Left forelimb (tissue), 1 donor: ENCODE measurements at places on chromosomes 6 and 20.

- DNase-seq: no peak
Observed at GRCh38 chr20:40676491-40677269, 12.4 kb downstream of the MAFB start.

DNA sequence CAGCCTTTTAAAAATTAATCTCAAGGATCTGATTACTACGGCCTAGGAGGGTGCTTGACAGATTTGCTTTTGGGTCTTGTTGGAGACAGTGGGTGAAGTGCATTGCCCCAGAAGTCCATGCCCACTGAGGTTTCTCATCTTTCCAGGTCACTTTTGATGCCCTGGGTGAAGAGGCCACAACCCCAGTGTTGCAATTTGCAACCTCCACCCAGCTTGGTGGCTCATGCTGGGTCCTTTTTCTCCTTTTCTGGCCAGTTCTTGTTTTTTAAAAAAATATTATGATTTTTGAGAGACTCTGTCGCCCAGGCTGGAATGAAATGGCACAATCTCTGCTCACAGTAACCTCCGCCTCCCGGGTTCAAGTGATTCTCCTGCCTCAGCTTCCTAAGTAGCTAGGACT is 9.4 kb downstream of the STX11 start:
- DNase-seq: no peak

- peak; percentile 67 for DNase-seq
Observed at GRCh38 chr20:24778585-24779031, 170.5 kb upstream of the CST7 start.

GRCh38 chr6:91299544-91300491 is 712.9 kb upstream of the MAP3K7 start:
- no peak for DNase-seq

DNA sequence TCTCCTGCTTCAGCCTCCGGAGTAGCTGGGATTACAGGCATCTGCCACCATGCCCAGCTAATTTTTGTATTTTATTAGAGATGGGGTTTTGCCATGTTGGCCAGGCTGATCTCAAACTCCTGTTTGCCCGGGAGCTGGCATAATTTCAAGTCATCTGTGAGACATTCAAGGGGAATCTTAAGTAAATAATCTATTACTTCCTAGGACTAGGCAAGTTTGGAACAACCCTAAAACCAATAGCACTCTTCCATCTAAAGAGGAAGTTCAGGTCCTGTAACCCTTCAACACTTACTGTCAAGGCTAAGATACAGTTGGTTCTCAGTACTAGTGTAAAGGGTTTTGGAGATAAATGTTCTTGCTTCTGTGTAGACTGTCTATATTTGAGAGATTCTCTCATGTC is 267.8 kb upstream of the IRAK1BP1 start:
- DNase-seq: no peak

GRCh38 chr6:105814745-105815536 is 271.2 kb upstream of the PRDM1 start:
- DNase-seq: no peak

- DNase-seq: no peak
Observed at GRCh38 chr6:13838616-13839015, 24.3 kb upstream of the MCUR1 start.

DNA sequence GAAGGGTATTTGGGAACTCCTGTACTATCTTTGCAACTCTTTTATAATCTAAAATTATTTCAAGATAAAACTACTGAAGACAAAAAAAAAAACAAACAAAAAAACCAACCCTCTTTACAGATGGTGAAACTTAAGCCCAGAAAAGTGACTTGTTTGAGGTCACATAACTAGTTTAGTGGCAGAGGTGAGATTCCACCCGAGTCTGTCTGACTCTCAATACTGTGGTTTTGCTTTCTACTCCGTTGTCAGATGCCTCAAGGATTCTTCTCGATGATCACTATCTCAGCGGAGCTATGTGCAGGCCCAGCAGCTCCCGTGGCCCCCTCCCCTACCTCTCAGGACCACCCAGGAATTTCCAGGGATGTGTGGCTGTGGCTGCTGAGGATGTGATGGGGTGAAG is 36.1 kb upstream of the KCNB1 start:
- no peak for DNase-seq

DNA sequence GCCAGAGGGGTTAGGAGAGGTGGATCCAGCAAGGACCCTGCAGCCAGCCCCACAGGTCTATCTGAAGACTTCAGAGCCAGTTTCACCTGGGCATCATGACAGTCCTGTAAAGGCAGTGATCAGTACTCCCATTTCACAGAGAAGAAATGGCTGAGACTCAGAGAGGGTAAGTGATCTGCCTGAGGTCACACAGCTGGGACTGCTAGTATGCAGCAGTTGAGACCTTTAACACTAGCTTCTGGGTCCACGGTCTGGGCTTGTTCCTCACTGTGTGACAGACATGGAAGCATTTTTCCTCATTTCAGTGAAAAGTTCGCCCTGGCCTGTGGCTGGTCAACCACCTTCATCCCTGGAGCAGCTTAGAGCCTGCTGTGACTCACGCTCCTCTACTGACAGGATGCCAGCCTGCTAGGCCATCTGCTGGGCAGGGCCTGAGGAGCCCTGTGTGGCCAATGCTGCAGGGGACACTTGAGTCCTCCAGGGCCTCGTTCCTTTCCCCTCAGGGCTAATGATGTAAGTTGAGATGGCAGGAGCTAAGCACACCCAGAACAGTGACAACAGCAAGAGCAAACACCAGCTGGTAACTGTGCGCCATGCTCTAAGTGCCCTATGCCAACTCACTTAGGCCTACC is 192.0 kb downstream of the LRFN2 start:
- peak; percentile 46 for DNase-seq
